ENCODE measurements at places on chromosomes 3 and 15. TPM values are rescaled to one million over a fixed set of nuclear protein-coding genes. Genes with fewer than 3 reads are reported as not detected.

MAN2C1 gene
- 240 TPM for total RNA-seq

- H3K4me1 ChIP-seq = no peaks in the 10 kb centered on the region
- no peak overlapping the region for H3K4me3 ChIP-seq
- no peaks in the 10 kb centered on the region for H3K36me3 ChIP-seq
- H3K27ac ChIP-seq = no peak overlapping the region
These were observed 243.6 kb upstream of the SLITRK3 start for GRCh38 chr3:165439765-165440164.

DNA sequence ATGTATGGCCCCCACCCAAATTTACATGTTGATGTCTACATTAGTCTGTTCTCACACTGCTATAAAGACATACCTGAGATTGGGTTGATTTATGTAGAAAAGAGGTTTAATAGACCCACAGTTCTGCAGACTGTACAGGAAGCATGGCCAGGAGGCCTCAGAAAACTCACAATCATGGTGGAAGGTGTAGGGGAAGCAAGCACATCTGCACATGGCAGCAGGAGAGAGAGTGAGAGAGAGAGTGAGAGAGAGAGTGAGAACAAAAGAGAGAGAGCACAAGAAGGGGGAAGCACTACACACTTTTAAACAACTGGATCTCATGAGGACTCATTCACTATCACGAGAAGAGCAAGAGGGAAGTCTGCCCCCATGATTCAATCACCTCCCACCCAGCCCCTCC lies 130.5 kb downstream of the XXYLT1 start:
- H3K4me1 ChIP-seq = no peaks in the 10 kb centered on the region
- no peaks in the 10 kb centered on the region for H3K27me3 ChIP-seq

- no peak for DNase-seq
- peaks cover 12% of the 10 kb centered on the region for H3K4me1 ChIP-seq
- H3K27ac ChIP-seq = no peak overlapping the region
- no peak overlapping the region for H3K4me3 ChIP-seq
These were observed 72.2 kb downstream of the PPCDC start for GRCh38 chr15:75095594-75095993.

- H3K4me3 ChIP-seq = no peak overlapping the region
- no peaks in the 10 kb centered on the region for H3K36me3 ChIP-seq
- H3K4me1 ChIP-seq = no peaks in the 10 kb centered on the region
- no peak overlapping the region for H3K27ac ChIP-seq
- H3K27me3 ChIP-seq = peaks cover 15% of the 10 kb centered on the region
These were observed 8.2 kb downstream of the PCSK6 start for GRCh38 chr15:101481381-101481705.

DNA sequence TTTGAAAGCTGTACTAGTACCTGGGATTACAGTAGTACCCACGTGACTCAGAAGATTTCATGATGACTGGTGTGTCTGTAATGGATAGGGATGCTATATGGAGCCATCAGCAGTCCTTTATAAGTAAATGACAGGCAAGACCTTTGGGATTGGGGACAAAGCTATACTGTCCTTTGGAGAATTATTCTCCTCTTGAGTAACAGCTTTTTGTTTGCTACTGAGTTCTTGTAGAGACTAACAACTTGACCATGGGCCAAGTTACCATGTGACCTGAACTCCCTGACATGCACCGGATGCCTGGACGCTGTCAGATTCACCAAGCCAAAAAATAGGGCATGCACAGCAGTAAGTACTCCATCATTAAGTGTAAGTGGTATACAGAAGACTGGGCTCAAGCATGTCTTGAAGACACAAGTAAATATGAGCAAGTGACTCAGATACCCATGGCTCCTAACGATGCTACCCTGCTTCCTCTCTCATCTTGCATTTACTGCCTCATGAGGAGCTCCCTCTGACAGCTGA lies 12.9 kb downstream of the SEC11A start:
- H3K27me3 ChIP-seq = no peaks in the 10 kb centered on the region
- H3K36me3 ChIP-seq = peaks cover 28% of the 10 kb centered on the region
- DNase-seq = no peak
